ENCODE measurements at places on chromosomes 13 and 19.

DNA sequence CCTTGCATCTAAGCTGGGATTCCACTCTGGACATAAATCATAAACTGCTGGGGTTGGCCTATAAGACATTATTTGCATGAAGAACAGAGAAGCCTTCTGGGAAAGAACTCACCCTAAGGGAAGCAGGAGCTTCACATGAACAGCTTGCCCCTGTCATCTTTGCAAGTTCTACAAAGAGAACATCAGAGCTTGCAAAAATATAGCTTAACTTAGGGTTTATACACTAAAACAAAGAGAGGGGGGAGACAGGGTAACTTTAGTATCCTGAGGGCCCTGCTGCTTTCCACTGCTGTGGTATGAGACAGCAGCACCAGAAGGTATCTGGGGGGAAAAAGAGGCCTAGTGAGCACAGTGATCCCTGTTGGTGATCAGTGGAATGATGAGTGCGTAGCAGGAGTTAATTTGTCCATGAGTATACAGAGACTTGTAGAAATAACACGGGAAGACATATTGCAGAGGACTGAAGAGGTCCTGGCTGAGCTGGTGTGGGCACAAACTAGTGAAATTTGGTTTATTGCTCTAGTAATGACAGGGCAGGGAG is 116.1 kb upstream of the TSC22D1 start:
- DNase-seq: no peak

GRCh38 chr13:30983431-30983830 is 51.0 kb downstream of the TEX26 start:
- DNase-seq: no peak

GRCh38 chr13:41148419-41149283 is 16.0 kb upstream of the KBTBD6 start:
- DNase-seq: no peak

GRCh38 chr19:18601875-18602274 is 4.7 kb downstream of the CRLF1 start:
- DNase-seq: no peak

GRCh38 chr13:33004511-33004910 is 11.7 kb upstream of the KL start:
- no peak for DNase-seq

GRCh38 chr13:47572375-47572774 is 428.7 kb downstream of the SUCLA2 start:
- no peak for DNase-seq

DNA sequence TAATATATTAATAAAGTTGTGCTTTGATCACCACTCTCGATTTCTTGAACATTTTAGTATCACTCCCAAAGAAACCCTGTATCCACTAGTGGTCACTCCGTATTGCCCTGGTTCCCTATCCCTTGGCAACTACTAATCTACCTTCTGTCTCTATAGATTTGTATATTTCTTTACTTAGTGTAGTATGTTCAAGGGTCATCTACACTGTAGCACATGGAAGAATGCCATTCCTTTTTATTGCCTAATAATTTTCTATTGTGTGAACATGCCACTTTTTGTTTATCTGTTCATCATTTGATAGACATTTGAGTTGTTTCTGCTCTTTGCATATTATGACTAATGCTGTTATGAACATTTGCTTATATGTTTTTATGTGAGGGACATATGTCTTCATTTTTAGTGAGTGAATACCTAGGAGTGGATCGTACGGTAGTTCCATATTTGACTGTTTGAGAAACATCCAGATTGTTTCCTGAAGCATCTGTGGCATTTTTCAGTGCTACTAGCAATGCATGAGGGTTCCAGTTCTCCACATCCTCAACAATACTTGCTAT is 254.0 kb downstream of the GPC6 start:
- DNase-seq: no peak

DNA sequence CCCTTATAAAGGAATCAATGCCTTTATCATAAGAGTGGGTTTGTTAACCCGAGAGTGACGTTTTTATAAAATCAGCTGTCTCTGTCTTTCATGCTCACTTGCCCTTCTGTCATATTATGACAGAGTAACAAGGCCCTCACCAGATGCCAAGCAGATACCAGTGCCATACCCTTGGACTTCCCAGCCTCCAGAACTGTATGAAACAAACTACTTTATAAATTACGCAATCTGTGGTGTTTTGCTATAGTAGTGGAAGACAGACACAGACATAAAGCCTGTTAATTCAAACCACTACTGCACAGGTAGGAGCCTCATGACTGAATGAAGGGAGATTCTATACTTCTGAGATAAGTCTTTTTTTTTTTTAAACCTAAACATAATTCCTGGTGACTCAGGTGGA is 4.6 kb downstream of the VN1R1 start:
- no peak for DNase-seq

GRCh38 chr13:94366677-94367076 is 112.8 kb downstream of the DCT start:
- DNase-seq: no peak

- no peak for DNase-seq
Measured at GRCh38 chr13:52846567-52847321, 1.7 kb downstream of the PCDH8 start.

DNA sequence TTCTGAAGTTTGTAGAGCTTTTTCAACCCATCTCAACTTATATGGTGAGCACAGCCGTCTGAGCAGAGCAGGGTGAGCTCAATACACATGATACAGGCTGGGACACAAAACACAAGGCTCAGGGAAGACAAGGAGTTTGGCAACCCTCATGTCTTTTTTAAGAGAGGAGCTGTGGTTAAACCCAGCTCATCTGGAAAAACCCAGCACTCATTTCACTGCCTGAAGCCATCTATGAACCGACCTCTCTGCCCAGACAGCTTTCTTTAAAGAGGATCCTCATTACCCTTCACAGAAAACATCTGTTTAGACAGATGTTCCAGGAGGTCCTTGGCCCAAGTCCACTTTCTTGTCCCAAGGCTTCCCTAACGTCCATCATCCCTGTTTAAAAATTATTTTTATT is 170.0 kb upstream of the TSHZ3 start:
- DNase-seq: no peak

- no peak for DNase-seq
Measured at GRCh38 chr13:38496917-38497316, 147.3 kb downstream of the UFM1 start.

GRCh38 chr13:73449252-73449651 is 390.4 kb downstream of the KLF5 start:
- no peak for DNase-seq

DNA sequence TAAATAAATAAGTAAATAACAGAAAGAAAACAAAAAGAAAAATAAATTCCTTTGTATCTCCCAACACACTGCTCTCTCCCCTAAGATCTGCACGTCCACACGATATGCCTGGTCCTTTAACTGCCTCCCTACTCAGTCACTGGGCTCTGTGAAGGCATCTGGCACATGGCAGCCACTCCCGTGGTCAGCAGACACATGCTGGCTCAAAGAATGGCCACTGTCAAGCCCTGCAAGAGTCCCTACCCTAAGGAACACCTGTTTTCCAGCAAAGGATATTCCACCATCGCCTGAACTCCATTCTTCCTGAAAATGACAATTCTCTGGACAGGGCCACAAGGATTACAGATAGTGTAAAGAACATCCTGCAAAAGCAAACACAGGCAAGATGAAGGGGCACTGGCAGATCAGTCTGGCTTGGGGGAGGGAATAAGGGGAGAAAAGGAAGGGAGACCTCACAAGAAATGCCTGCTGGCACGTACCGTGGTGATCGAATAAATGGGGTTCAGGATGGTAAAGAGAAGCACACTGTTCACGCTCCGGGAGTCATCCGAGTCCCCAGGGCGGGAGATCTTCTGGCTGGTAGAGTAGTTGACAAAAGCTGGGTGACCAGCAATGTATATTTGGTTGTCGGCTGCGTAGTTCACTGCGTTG is 4.3 kb downstream of the HNRNPL start:
- no peak for DNase-seq

- no peak for DNase-seq
Measured at GRCh38 chr19:49398001-49398615, 10.1 kb downstream of the KASH5 start.

- no peak for DNase-seq
Measured at GRCh38 chr19:37519890-37520289, 13.2 kb downstream of the ZNF793 start.

DNA sequence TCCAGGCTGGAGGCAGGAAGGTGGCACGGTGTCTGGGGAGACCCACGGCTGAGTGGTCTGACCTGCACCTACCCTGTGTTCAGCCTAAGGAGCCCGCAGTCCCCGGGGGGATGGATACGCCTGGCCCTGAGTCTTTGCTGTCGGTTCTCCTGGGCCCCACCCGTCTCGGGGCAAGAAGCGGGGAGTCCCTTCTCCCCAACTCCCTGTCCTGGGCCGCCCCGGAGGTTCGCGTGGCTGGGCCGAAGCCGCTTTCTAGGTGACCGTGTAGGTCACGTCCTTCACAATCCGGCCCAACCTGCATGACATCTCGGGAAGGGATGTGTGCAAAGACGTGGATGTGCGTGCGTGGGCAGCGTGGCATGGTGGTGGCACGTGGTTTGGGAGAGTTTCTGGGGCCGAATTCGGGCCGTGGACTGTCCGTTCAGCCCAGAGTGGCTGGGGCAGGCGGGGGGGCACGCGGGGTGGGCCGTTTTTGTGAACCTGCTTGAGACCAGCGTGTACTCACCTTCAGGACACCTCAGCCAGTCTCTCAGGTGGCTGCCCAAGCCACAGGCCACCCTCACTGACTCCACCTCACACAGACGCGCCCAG is 103.3 kb downstream of the PTPRS start:
- no peak for DNase-seq

DNA sequence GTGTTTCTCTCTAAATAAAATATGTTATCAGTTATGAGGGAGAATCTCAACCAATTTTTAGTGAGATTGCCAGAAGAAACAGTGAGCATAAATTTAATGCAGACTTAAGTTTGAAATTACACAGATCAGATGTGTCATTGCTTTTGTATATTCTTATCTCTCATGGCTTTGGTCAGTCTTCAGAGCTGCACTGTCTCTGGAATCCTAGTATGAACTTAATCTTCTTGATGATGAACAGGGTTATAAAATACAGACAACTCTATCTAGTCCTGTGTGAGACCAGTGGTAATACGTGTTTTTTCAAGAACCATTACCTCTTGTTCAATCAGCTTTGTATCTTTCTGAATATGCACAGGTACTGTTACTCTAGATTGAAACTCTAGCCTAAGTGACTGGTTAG is 528.0 kb downstream of the DACH1 start:
- no peak for DNase-seq

DNA sequence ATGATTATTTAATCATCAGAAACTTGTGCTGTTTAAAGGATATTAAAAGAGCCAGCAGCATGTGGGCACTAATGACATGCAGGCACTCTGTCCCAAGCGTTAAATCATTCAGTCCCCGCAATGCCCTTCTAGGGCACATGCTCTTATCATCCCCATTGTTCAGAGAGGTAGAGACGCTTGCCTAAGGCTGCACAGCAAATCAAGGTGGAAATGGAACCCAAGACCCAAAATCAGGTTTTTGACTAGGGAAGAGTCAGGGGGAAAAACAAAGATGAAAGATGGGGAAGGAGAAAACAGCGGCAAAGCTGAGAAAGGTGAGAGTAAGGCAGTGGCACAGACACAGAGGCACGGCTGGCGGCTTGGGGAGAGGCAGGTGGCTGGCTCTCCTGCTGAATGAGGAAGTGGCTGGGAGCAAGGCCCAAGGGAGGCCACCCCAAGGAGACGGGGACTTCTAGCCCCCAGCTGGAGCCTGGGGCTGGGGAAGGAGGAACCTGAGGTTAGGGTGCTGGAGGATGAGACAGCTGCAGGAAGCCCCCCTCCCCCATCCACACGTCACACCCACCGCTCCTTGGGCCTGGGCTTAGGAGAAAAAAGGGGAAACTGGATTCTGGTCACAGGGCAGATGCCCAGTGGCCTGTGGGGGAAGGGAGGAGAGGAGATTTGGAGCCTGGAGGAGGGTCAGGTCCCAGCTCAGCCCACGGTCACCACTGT is 1.0 kb upstream of the TYROBP start:
- DNase-seq: no peak

DNA sequence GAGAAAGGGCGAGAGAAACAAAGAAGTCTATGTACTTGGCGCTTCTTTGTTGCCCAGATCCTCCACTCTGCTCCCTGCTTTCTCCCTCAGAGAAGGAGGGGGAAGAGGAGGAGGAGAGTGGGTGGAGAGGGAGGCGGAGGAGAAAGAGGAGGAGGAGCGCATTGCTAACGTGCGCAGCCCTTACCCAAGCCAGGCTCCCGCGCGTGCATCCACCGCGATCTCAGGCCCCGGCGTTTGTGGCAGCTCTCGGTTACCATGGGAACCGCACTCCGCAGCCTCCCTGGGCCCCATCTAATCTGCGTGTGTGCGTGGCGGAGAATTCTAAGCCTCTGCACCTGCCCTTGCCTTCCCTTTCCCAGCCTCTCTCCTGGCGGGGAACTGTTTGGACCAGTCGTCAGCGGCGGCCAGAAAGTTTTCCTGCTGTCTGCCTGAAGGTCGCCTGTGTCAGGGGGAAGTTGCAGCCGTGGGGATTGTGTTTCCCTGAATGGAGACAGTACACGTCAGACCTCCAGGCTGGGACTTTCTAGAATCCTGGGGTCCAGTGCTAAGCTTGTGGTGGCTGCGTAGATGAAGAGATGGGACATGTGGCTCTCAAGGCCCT is at the start of gene ERICH6B:
Gene ERICH6B, minus strand, starts transcription at position 239 of the 601 bp plus-strand sequence. CDS start 18,734 bp downstream, outside the sequence.
- DNase-seq: peak; percentile 58

DNA sequence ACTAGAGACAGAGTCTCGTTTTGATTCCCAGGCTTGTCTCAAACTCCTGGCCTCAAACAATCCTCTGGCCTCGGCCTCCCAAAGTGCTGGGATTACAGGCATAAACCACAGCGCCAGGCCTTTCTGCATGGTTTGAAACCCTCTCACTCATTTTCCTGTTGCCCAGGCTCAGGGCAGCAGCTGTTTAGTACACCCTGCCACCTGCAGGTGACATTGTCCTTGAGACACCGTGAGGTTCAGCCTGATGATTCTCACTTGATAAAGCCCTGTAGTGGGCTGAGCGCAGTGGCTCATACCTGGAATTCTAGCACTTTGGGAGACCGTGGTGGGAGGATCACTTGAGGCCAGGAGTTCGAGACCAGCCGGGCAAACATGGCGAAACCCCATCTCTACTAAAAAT is 12.5 kb downstream of the IL12RB1 start:
- DNase-seq: no peak

DNA sequence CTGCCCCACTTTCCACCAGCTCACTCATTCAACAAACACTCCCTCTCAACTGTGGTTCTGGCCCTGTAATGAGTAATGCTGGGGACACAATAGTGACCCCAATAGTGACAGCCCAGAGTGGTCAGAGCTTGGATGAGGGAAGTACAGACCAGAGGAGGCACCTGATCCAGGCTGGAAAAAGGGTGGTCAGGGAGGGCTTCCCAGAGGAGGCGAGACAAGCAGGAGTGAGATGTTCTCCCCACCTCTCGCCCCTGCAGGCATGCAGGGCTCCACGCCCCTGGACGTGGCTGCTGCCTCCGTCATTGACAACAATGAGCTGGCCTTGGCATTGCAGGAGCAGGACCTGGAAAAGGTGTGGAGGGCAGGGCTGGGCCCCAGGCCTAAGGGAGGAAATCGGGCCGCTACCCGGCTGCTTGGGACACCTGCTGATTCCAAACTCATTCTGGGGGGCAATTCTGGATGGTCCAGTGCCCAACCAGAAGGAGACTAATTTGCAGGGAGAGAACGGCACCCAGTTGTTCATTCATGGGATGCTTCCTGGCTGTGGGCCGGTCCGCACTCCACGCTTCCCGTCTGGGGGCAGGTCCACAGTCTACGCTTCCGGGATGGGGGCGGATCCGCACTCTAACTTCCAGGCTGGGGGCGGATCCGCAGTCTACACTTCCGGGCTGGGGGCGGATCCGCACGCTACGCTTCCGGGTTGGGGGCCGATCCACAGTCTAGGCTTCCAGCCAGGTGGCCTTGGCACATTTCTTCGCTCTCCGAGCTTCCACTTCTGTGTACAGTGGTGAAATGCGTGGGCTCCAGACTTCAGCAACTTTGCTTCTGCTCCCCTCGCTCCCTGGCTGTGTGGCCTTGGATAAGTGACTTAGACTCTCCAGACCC is 63.4 kb downstream of the RYR1 start:
- no peak for DNase-seq

Data from NCI-H1105 (cell line).